NK-92 treated with Interleukin-12 subunit alpha and Interleukin-12 subunit beta, amount 100 ng/mL, for 24 hours (cell line): ENCODE measurements at places on chromosomes 12 and 14.

- no peak for DNase-seq
Observed at GRCh38 chr14:104967386-104968152, 10.6 kb downstream of the AHNAK2 start.

- DNase-seq, result no peak
Observed at GRCh38 chr14:61638595-61639387, 56.5 kb upstream of the HIF1A start.

- DNase-seq, result no peak
Observed at GRCh38 chr14:75658957-75659356, 1.7 kb downstream of the ERG28 start.

GRCh38 chr14:74988131-74988530 is 14.6 kb upstream of the EIF2B2 start:
- DNase-seq, result no peak

DNA sequence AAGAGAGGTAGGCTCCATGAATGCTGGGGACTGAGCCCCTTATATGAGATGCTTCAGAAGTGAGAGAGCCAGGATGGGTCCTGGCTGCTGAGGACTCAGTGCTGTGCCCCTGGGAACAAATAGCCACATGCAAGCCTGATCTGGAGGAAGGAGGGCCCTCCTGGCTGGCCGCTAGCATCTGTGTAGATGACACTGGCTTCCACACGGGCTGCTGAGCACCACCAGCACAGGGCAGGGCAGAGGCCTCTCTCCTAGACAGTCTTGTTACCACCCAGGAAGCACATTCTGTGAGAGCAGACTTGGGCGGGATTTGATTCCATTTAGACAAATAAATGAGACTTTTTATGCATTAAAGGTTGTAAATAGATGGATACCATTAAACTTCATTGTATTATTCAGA is 48.0 kb downstream of the ZNF664 start:
- DNase-seq, result no peak

GRCh38 chr14:69270795-69271708 is 11.1 kb downstream of the GALNT16 start:
- DNase-seq, result no peak

DNA sequence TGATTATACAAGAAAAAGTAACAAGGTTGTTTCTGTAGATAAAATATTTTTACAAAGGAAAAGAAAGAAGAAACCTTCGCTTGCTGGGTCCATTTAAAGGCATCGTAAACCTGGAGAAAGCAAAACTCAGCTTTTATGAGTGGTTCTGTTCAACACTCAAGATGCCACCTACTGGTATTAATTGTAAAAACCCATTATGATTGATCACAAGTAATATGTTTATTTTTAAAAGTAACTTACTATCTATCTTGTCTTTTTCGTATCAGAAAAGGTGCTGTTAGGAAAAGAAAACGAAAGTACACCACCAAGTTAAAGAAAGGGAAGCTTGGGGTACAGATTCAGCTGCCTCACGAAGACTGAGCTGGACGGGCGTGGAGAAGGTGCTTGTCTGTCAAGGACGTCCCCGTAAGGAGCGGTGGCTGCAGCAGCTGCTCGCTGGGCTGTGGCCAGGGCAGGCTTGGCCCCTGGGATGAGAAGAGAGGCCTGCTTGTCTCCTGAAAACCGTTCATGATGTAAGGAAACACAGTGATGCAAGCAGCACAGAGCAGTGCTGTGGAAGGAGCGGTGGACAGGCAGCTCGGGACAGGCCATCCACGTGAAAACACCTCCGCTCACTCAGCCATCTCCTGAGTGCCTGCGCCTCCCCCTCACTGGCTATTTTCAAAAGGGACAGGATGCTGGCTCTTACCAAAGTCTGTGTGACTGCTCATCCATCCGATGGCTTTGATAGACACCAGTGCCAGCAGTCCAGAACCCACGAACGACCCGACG is 25.0 kb downstream of the SLC15A4 start:
- no peak for DNase-seq

DNA sequence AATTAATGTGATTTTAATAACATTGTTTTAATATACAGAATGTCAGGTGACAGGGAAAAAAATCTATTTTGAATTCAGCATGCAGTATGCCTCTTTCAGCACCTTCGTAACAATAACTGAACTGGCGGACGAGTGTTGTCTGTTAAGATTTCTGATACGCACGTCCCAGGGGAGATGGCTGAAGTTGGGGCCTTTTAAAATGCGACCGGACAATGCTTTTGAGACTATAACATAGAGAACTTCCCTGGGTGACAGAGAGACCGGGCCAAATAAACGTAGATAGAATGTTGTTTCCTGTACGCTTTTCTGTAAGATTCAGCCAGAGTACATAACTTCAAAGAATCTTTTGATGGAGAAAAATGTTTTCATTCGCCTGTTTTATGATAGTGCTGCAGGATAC is 239.7 kb downstream of the EGLN3 start:
- no peak for DNase-seq

GRCh38 chr12:111444925-111445725 is 39.4 kb downstream of the SH2B3 start:
- DNase-seq, result peak; percentile 72

DNA sequence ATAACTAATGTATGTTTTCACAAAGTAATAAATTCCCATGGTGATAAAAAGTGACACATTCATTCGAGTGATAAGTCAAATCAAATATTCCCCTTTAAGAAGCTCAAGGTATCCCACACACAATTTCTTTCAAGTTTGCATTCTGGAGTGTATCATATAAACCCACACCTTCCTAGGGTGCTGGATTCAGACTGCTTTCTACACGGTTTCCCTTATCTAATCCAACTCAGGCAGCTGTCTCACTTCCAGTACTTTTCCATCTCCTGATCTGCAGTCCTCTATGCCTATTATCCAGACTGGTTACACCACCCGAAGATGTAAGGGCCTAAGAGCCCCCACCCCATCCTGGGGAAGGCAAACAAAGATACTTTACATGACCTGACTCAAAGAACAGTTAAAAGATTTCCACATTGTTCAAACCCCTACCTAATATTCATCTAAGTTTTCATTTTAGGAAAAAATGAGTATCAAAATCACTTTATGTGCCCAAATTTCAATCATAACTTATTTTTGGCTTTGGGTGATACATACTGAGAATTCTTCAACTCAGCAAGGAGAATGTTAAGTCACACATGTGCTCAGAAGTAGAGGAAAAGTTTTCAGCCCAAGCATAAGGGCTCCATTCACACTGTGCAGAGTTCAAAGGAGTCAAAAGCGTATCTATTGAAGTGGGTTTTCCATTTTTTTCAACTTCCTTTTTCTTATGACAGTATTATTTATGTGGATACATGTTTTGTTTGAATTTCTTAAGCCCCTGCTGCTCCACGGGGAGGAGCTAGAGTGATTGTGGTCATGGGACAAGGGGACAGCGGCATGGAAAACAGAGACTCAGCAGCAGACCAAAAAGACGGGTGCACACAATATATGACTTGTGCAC is 41.8 kb downstream of the CORO1C start:
- no peak for DNase-seq

DNA sequence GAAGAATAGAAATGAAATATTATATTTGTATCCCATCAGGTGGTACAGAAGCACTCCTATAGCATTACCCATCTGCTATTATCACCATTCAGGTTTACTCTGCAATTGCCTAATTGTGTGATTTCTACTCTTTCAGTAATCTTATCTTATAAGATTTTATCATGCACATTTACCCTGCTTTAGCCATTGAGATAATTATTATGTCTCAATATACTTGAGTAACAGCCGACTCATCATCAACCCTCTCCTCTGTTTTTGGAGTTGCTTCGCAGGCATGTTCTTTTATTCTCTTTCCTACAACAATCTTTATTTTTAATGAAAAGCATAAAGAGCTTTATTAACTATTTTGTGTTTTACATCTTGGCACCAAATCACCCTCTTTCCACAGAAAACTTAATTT is 419.9 kb downstream of the LRIG3 start:
- DNase-seq, result no peak

DNA sequence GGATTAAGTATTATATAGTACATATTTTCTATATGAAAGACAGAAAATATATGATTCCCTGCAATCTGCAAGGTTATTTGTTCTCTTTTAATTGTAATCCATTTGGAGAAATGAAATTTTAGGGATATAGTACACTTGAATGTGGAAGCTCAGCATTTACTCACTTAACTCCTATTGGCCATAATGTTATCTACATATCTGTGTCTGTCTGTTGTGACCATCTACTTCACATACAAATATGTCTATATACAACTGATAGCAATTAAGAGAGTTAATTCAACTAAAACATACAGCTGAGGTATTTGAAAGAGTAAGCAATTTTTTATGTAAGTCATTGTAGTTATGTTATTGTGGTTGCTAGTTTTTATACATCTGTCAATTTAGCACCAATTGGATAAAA is 12.9 kb downstream of the FOXG1 start:
- no peak for DNase-seq

DNA sequence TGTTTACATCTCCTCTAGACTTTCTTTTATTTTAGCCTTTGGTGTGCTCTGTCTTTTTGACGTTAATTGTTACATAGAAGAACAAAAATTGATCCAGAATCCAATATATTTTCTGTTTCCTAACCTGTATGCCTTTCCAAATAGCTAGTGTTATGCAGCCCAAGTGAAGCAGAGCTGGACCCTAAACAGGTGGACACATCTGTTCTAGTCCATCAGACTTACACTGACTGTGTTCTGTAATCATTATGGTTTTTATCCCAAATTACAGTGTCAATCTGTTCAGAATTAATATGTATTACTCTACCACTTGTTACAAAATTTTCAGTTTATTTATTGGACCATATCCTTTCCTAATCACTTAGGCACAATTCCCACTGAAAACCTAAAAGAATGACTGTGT is 176.8 kb upstream of the FOXG1 start:
- no peak for DNase-seq

DNA sequence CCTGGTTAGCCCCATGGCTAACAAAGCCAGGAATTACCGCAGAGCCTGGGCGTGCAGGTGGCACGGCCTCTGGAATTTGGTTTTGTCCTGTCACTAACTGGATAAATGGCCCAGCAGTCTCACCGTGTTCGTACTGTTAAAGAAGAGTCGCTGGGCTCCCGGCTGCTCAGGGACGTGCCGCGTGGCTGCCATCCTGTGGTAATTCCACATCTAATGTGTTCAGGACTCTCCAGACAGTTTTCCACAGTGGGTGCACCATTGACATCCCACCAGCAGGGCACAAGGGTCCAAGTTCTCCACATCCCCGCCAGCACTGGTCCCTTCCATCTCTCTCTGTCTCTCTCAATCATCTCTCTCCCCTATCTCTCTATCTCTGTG is 19.6 kb downstream of the NOC4L start:
- no peak for DNase-seq

DNA sequence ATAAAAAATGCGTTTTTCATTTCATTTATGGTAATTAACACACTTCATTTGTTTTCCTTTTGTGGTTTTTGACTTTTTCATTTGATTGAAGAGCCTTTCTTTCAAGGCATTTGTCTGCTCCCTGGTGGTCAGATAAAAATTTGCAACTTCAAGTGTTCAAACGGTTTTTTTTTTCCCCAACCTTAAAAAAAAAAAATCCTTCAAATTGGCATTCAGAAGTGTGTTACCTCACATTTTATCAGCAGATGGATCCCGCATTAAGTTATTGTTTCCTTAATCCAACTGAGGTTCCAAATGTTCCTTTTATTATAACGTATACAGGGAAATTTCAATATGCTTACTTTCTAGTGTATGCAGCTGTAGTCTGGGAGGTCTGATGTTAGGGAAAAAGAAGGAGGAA is 47.2 kb downstream of the MYF5 start:
- no peak for DNase-seq

DNA sequence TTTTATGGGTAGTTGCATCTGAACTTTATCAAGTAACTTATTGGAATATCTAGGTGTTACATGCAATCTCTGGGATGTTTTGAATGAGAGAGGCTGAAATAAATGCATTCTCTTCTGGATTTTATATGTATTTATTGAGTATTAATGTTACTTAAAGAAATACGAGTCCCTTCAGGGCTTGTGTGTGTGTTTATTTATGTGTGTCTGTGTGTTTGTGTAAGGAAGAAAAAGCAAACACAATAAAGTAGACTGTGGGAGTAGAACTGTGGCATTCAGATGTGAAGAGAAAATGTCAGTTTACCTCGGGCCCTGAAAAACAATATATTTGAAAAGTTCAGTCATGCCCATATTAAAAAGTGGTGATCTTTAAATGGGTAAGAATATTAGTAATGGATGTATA is 250.5 kb downstream of the RPL10L start:
- DNase-seq, result no peak
